ENCODE measurements at places on chromosomes 12 and 14.
A peak's percentile ranks its signal among the peaks of the same experiment; 100 is the strongest.

DNA sequence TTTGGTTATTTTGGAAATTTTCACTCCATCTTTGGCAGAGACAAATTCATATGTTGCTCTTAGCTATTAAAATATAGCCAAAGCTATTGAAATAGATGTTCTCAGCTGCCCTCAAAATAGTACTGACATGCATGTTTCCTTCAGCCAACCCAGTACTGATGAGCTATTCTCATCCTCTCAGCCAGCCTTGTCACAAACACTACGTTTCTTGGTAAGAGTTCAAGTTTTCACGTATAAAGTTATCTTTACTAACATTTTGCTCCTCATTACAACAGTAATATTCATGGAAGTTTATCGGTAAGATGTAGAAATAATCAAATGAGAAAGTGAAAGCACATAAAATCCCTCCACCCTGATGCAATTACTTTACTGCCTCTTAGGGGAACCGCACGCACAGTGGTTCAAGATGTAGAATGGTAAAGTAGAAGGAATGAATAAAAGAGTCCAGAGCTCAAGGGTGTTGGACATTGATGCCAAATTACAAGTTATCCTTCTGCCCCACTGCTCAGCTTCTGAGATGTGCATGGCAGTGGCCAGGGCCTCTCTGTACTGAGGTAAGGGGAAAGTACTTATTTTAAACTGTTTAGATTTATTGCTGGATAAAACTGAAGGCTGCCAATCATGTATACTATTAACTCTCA lies 20.7 kb downstream of the GCH1 start:
- DNase-seq, result no peak

DNA sequence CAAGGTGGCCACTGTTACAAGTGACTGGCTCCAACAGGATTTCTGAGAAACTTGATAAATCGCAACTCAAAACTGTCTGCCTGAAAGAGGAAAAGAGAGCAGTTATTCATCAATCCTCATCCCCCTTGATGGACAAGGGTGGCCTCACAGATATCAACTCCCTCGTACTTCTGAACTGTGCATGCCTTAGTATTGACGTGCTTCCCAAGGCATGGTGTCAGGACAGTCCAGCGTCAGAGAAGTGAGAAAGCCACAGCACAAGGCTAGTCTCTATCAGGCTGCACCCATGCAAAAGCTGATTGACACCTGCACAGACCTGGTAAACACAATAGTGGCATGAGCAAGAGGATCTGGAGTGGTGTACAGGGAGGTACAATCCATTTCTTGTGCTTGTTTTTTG lies 125.5 kb upstream of the SLC35F4 start:
- no peak for DNase-seq

DNA sequence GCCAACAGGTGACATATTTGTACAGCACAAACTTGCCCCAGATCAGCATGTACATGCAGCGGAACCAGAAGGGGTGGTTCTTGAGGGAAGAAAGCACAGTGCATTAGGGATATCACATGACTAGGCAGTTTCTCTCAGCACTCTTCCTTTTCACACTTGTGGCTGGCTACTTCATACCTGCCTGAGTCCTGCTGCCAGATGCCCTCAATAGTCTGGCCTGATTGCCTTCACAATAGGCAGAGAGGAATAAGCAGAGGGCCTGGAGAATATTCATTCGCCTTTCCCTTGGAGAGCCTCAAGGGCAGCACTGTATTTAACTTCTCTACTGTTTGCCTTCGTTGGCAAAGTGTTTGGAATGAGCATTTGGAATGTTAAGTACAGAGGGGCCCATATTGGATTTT lies 7.9 kb downstream of the EMG1 start:
- DNase-seq, result no peak

GRCh38 chr12:105225505-105226015 lies 10.4 kb downstream of the APPL2 start:
- no peak for DNase-seq

- DNase-seq, result no peak
Observed at GRCh38 chr12:98757455-98757854, 112.4 kb downstream of the APAF1 start.

DNA sequence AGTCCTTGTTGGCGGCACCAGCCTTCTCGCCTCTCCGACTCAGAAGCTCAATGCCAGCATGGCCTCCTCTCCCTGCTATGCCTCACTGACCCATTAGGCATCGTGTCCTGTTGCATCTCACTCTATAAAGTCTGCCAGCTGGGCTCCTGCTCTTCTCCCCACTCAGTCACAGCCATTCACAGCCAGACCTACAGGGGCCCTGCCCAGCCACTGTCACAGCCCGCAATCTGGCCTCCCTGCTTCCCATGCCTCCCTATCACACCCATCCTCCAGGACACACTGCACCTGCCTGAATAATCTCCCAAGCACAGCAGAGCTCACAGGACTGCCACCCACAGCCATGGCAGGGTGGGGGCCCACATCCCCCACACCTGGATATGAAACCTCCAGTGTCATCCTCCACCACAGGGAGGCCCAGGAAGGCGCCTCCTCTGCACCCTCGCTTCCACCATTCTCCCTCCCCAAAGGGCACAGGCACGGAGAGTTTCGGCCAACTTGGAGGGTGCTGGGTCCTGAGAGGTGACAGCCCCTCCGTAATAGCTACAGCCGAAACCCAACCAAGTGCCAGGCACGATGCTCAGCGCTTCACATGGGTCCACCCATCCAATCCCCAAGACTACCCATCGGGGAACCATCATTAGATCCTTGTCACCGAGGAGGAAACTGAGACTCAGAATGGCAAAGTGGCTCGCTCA lies 370.3 kb downstream of the BCL11B start:
- no peak for DNase-seq

DNA sequence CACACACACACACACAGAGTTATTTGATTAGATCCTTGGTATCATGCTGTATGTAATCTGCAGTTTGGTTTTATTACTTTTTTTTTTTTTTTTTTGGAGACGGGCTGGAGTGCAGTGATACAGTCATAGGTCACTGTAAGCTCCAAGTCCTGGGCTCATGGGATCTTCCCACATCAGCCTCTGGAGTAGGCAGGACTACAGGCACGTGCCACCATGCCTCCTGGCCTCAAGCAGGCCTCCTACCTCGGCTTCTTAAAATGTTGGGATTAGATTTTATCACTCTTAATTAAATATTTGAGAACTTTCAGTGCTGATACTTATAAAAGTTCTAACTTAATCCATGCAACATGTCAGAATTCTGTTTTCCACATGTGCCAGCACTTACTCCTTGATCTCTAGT lies 31.3 kb upstream of the PSEN1 start:
- no peak for DNase-seq

DNA sequence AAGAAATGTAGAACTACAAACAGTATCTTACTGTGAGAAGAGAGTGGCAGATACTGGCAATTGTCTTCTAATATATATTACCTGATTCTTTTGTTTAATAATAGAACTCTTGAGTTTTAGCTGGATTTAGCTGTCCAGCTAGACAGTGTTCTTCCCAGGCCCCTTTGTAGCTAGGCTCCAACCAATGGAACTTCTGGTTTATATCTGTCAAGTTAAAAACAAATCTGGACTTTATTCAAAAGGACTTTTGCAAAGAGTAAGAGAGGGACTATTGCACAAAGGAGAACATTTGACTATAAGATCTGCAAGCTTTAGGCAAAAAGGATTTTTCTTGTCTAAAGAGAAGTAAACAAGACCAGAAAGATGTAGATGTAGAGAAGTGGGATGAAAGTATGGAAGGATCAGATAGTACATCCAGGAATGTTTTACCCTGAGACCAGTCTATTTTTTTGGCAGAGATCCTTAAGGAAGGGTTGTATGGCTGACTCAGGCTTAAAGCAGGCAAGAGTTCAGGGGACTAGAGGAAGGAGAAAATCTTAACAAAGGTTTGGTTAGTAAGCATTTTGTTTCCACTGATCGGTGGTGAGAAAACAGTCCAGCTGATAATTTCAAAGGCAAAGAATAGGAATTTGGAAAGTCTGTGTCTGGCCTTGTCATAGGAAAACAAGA lies 111.1 kb upstream of the PLEKHA5 start:
- no peak for DNase-seq

DNA sequence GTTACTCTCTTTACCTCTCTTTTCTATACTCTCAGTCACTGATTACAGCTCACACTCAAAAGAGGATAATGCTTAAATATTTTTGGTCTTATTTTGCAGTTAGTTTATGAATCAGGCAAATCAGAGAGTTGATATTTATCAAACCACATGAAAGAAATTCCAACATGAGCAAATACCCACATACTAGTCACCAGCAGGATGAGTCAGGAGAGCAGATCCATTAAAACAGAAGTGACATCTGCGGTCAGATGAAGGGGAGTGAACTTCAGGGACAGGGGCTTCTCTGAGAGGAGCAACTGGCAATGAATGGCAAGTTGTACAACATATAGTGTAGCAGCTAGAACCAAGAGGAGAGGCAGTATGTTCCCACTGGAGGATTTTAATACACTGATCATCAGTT lies 258.7 kb downstream of the SYT10 start:
- DNase-seq, result no peak

GRCh38 chr12:50039151-50039835 lies 14.0 kb upstream of the RACGAP1 start:
- no peak for DNase-seq

GRCh38 chr12:26697217-26697616 lies 135.8 kb downstream of the ITPR2 start:
- DNase-seq, result no peak

GRCh38 chr14:92759300-92759678 lies 10.9 kb upstream of the LGMN start:
- no peak for DNase-seq

DNA sequence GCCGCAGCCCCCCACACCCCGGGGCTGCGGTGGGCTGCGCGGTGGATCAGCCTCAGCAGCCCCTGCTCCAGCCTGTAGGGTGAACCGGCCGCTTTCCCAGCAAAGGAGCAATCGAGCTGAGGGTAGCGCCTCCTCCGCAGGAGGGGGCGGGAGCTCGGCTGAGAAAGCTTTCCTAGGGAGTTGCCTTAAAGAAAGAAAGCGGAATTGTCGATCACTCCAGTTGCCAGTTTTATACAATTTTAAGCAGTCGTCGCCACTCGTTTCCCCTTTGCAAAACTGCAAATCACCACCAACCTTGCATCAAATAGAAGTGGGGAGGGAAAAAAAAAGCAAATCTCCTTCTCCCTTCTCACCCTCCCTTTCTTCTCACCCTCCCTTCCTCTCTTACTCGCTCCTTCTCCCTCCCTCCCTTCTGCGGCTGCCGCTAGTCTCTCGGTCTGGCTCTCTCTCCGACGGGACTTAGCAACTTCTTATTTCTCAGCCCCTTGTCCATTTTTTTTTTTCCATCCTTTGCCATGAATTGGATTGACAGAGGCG lies at the start of gene PDE3A:
PDE3A (plus strand) TSS at position 424 of the 537 bp plus-strand sequence. CDS start 748 bp downstream, outside the sequence.
- peak; percentile 76 for DNase-seq

GRCh38 chr12:4987076-4988046 lies 56.3 kb upstream of the KCNA5 start:
- no peak for DNase-seq

DNA sequence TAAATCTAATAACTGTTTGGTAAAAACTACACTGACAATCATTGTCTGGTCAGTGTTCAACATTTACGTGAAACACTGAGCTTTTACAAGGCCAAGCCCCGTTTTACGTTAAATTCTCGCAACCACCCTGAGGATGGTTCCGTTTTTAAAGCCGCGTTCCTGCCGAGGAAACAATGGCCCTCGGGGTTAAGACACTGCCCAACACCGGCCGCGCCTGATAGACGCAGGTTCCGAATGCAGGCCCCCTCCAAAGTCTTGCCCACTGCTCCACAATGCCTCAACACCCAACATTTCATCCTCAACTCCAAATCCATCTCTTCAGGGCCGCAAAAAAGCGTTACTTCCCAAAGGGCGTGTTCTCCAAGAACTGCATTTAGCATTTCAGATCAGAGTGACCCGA lies 953 bp upstream of the SNRPF start:
- DNase-seq, result no peak

- DNase-seq, result no peak
Observed at GRCh38 chr14:97180304-97181200, 383.4 kb downstream of the VRK1 start.

DNA sequence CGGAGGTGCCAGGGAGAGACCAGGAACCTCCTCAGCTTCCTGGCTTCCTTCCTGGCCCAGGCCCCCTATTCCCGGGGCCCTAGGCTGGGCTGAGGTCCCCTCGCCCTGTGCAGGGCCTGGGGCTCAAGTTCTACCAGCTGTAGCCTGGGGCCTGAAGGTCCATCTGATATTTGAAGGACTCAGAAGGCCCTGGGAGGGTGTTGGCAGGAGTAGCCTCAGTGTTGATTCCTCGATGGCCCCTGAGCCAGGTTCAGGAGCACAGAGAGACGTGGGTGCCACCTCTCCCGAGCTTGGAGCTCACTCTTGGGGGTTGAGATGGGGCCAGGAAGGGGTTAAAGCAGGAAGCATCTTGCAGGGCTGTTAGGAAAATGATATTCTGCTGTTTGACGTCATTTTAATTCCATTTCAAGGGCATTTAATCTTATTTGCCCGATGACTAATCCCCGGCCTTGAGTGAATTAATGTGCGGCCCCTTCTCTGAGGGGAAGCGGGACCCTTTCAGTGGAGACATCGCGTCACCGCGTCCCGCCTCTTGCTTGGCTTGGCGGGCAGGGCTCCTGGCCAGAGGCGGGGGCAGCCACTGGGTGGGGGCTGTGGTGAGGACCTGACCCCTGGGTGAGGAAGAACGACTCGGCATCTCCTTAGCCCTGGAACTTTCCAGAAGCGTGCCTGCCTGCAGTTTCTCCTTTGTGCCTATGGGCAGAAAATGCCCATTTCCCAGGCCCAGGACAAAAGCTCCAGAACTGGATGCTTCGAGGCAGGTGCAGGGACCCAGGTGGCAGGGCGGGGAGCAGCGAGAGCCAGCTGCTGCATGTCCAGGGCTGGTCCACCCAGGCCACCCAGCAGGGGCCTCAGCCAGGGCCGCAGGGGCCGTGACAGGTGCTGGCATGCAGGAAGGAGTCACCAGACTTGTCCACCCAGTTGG lies 158.3 kb downstream of the KIF26A start:
- no peak for DNase-seq

DNA sequence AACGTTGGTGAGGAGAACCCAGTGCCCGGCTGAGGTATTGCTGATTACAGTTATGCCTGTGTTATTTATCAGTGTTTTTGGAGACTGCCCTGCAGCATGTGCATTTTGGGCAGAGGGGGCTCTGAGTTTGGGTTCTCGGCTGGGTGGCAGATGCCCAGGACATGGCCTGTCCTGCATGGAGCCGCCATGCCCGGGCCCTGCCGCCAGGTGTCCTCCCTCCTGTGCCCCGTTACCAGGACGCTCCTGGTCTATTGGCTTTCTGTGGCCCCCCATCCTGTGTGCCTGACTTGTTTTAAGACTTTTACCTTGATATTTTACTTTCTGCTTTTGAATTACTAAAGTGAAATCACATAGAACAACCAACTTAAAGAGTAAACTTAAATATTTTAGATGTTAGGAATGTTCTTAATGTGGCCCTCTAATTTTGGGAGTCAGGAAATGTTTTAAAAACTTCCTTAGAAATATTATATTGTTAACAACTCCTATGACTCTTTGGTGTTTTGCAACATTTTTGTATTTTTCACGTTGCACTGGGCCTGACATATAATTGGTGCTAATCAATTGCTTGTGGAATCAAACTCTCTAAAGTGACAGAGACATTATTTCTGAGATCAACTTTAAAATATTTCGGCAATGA lies 51.8 kb downstream of the PRIMA1 start:
- DNase-seq, result no peak
